ENCODE measurements at places on chromosomes 5 and 9. TPM values are rescaled to one million over a fixed set of nuclear protein-coding genes. Genes with fewer than 3 reads are reported as not detected.

CDH6 gene
- total RNA-seq: 2.5 TPM

CCDC69 gene
- 21.4 TPM for total RNA-seq

FLT4 gene
- 4.9 TPM for total RNA-seq

HMCN2 gene
- total RNA-seq: 4.3 TPM

ADRA1B gene
- total RNA-seq: 2.0 TPM

SPTLC1 gene
- total RNA-seq: 97.0 TPM

SPATA31E1 gene
- total RNA-seq: not detected

LTC4S gene
- total RNA-seq: 14.8 TPM

PRKACG gene
- not detected for total RNA-seq

JADE2 gene
- 68.1 TPM for total RNA-seq

DRD1 gene
- not detected for total RNA-seq

FAM221B gene
- not detected for total RNA-seq

NTNG2 gene
- 1.0 TPM for total RNA-seq

All from lower leg skin (tissue), 4 donors.